IPS-NIHi11 (cell line): ENCODE measurements at places on chromosomes 2 and 18.

- DNase-seq = no peak
Observed at GRCh38 chr2:105307550-105307949, 22.0 kb downstream of the TGFBRAP1 start.

DNA sequence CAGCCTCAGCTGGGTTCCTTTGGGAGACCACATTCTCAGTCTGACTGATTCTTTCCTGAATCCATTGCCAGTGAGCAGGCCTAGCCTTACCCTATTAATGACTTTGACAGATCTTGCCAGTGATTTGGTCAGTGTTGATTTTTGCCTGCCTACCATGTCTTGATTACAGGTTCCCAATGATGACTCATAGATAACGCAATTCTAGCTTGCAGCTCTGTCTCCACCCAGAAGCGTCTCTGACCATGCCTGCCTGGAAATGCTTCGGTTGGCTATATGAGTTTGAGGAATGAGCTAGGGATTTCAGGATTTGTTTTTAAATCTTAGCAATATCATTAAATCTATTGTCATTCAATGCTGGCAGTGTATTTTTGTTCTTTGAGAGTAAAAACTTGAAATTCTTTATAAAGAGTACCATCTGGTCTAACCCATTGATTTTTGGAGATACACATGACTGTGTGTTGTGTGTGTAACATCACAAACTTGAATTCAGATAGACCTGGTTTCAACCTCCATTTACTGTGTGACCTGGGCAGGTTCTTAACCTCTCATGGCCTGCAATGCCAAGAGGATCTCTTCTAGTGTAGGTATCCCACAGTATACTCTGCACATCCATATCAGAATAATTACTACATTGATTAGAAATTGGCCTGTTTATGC is 57.0 kb downstream of the CCDC150 start:
- peak; percentile 10 for DNase-seq

GRCh38 chr2:120732506-120733237 is 3.0 kb upstream of the GLI2 start:
- DNase-seq = no peak

- DNase-seq = no peak
Observed at GRCh38 chr2:230669386-230669950, 43.2 kb upstream of the CAB39 start.

DNA sequence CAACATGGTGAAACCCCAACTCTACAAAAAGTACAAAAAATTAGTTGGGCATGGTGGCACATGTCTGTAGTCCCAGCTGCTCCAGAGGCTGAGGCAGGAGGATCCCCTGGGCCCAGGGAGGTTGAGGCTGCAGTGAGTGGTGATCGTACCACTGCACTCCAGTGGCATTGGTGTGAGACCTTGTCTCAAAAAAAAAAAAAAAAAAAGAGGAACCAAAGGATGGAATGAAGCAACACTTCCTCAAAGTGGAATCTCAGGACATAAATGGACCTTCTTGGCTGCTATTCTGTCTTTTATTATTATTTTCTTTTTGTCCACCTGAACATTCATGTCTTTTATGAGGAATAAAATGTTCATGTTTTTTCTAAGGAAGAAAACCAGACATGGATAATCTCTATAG is 13.7 kb downstream of the GEMIN6 start:
- DNase-seq = no peak

DNA sequence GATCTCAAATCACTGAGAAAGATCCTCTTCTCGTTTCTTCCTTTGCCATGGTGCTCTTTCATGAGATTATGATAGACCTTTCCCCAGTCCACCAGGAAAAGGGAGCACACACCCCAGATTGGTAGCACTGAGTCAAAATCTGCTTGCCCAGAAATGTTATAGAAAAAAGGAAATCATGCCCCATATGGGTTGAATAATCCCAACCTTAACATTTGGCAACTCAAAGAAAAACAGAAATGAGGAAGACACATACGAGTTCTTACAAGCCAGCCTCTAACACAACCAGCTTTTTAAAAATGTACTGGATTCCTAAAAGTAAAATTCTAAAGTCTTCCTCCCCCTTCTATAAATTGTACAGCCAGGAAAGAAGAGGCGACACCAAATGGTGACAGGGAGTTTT is 103.0 kb downstream of the ANKRD44 start:
- DNase-seq = no peak

DNA sequence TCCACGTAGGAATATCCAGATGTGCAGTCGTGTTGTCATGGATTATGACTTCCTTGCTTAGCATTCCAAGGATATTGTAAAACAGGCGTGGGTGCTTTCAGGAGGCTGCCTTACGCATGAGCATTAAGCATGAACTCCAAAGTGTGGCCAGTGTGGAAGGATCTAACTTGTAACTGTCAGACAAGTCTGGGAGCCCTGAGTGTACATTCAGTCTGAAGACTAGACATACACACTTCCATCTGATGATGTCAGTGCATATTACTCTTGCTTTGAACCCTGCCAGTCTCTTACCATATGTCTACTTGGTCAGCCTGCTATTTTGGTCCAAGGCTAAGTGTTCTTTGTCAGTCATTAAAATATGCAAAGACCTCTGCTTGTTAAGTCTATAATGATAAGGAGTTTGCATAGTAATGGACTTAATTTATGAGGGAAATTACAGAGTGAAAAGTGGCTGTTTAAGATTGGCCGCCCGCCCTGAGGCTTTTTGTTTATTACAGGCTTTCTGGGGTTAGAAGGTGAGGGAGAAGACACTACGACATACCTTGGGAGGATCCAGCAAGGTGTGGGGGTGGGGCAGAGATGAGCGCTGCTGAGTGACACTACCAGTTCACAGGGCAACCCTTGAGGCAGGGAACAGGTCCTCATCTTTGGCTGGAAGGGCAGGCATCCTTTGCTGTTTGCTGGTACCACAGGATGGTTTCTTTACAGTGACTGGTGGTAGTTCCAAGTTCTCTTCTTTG is 48.3 kb downstream of the CABLES1 start:
- DNase-seq = no peak

DNA sequence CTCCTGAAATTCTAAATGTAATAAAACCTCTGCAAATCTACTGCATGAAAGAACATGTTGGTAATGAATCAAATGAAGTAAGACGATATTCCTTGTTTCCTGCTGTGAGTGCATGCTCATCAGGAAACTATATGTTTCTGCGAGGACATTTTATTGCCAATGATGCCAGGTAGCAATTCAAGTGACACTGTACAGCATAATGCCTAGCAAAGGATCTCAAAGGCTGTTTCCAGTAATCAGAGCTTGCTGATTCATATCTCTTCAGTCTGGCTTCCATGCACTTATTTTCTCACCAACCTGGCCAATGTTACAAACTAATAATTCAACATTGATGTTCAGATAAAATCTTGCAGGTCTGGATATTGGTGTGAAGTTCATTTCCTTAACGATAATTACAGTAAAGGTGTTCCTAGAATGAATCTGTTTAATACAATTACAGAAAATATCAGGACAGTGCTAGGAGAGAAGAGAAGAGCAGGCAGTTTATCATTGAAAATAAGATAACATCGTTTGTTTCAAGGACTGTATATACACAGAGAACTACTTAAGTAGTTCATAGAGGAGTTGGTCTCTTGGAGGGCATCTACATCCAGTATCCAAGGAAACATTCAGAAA is 568.5 kb upstream of the SOX11 start:
- DNase-seq = no peak

- no peak for DNase-seq
Observed at GRCh38 chr2:28702415-28702861, 49.2 kb upstream of the PPP1CB start.

- peak; percentile 47 for DNase-seq
Observed at GRCh38 chr18:12838178-12838634, 45.8 kb downstream of the PTPN2 start.

DNA sequence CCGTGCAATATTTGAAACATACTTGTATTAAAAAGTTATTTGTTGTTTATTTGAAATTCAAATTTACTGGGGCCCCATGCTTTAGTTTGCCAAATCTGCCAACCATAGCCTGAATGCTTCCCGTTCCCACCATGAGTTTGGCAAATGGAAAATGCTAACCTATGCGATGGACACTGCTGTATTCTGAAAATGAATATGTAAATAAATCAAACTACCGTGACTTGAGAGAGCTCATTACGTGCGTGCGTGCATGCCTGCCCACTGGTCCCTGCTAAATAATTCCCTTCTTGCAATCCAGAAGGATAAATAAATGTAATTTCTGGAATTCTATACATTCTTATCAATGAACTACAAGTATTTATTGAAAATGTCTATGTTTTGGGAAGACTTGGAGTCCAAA is 3.2 kb downstream of the BOD1L2 start:
- DNase-seq = no peak

DNA sequence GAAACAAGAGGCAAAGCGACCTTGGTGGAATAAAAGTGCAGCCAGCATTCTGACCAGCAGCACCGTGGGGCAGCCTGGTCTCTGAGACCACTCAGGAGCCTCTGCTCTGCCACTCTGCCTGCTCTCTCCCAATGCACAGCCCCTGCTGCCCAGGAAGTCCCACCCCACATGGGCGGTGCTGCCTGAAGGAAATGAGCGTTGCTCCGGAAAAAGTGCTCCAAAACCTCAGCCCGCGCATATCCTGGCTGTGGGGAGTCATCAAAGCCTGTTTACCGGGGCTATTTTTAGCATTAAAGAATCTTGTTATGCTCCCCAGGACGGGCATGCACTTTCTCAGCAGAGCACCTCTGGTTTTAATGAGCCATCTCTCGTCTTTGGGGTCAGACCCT is 54.5 kb downstream of the EPAS1 start:
- DNase-seq = no peak

- no peak for DNase-seq
Observed at GRCh38 chr2:42010743-42011298, 37.0 kb upstream of the PKDCC start.

- peak; percentile 70 for DNase-seq
Observed at GRCh38 chr2:237154082-237154638, 68.5 kb downstream of the COPS8 start.

- DNase-seq = no peak
Observed at GRCh38 chr2:58569475-58570185, 328.5 kb upstream of the FANCL start.

GRCh38 chr18:73283788-73284187 is 416.0 kb upstream of the NETO1 start:
- no peak for DNase-seq

DNA sequence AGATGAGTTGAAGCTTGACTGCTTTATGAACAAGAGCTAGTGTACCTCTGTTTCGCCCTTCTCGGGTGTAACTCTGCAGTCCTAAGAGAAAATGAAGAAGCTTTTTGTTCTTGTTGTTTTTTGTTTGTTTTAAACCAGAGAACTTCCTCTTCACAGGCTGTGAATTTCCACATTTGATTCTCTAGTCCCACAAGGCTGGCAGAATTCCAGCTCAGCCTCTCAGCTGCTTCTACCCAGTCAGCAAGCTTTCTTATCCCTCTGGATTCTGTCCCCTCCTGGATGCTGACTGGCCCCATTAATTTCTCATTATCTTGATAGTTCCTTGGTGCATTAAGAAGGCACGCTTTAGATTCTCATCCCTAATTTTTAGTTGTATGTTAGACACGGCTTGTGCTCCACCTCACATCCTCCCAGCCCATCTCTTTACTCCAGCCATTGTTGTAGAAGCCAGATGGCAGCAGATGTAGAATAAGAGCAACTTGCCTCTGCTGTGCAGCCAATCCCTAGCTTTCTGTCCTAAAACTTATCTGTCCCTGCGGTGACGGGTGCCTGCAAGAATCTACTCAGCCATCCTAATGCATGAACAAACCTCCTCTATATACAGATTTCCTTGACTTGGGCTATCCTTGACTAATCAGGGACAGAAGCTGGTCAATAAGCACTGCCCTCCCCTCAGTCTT is 12.3 kb upstream of the RESP18 start:
- no peak for DNase-seq

- DNase-seq = no peak
Observed at GRCh38 chr2:29848566-29849310, 72.6 kb downstream of the ALK start.

GRCh38 chr2:241110089-241110606 is 8.1 kb upstream of the MTERF4 start:
- no peak for DNase-seq

DNA sequence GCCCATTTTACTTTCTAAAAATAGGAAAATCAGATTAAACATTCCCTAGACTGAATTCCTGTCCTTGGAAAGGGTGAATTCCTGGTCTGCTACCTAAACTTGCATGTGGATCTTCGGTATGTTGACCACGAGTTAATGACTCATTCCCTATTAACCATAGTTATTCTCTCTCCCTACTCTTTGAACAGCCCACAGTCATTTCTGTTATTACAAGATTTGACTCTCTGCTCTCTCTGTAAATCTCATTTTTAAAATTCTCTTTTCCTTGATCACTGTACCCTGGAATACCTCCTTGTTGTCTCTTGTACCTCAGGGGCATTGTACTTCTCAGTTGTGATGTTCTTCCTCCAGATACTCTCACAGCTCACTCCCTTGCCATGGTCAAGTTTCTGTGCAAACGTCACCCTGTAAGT is 92.0 kb upstream of the GULP1 start:
- DNase-seq = peak; percentile 10

DNA sequence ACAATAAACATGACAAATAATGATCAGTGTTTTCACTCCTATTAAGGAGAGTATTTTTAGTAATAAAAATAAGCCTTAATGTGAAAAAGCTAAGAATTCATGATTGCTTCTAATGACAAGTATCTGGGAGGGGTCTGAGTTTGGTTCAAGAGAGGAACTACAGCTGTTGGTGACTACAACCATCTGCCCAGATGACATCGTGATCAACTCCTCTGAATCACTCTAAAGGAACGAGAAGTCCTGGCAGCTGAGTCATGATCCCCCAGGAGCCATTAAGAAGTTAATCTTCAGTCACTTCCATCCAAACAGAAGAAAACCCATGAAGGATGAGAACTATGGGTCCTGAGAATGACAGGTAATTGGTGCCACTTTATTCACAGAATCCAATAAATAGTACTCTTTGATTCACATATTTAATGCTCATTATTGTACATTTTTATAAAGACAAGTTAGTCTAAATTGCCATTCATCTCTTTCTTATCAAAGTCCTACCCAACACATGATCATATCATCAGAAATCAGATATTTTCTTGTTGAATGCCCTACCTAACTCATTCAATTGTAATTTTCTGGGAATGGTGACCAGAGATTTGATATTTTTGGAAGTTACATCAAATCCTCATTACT is 6.8 kb downstream of the TFPI start:
- DNase-seq = no peak

- no peak for DNase-seq
Observed at GRCh38 chr2:112644933-112645309, 818 bp upstream of the SLC20A1 start.

DNA sequence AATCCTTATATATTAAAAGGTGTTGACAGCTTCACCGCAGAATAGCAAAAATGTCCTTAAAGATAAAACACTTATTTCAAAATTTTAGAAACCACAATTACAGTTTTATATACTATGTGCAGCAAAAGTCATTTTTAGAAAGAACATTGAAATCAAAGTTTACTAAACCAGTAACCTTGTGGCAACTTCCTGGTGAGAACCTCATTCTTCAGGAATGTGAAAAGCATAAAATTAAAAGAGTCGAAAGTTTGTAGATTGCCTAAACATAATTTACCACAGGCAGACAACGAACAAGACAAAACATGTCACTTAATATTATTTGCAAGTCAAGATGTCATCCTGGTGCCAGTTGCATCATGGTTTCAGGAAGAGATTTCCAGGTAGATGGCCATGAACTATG is 108.3 kb upstream of the NRP2 start:
- DNase-seq = no peak
